ENCODE measurements at places on chromosomes 2 and 18.

DNA sequence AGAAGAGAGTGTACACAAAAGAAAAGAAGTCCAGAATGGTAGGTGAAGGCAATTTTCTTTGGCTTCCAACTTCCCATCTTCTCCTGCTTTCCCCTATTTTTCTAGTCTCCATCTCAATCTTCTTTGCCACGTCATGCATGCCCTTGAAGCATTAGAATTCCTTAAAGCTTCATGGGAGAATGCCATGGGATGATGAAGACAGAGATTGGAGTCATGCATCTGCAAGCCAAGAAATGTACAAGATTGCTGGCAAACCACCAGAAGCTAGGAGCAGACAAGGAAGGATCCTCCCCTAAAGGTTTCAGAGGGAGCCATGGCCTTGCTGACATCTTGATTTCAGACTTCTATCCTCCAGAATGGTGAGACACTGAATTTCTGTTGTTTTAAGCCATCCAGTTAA lies 305.9 kb downstream of the HRH4 start:
- no peak for DNase-seq

DNA sequence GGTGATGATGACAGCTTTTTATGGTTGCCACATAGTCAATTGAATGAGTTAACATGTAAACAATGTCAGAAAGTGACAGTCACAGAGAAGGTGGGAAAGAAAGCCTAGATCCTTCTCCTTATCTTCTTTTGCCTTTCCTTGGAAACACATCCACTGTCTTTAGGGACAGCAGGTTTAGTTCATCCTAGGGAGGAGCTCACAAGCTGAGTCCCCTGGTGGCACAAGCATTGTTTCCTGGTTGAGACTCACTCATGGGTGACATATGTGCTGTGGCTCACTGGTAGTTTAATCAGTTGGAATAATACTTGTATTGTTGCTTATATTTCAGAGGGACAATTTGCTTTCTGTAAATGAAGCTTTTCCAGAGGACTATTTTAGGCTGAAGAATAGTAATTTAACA lies 598.5 kb downstream of the CNTNAP5 start:
- DNase-seq: no peak

GRCh38 chr2:150465703-150466569 lies 21.5 kb downstream of the RND3 start:
- no peak for DNase-seq

- no peak for DNase-seq
These were observed 34.8 kb upstream of the KLHL29 start for GRCh38 chr2:23350041-23350791.

DNA sequence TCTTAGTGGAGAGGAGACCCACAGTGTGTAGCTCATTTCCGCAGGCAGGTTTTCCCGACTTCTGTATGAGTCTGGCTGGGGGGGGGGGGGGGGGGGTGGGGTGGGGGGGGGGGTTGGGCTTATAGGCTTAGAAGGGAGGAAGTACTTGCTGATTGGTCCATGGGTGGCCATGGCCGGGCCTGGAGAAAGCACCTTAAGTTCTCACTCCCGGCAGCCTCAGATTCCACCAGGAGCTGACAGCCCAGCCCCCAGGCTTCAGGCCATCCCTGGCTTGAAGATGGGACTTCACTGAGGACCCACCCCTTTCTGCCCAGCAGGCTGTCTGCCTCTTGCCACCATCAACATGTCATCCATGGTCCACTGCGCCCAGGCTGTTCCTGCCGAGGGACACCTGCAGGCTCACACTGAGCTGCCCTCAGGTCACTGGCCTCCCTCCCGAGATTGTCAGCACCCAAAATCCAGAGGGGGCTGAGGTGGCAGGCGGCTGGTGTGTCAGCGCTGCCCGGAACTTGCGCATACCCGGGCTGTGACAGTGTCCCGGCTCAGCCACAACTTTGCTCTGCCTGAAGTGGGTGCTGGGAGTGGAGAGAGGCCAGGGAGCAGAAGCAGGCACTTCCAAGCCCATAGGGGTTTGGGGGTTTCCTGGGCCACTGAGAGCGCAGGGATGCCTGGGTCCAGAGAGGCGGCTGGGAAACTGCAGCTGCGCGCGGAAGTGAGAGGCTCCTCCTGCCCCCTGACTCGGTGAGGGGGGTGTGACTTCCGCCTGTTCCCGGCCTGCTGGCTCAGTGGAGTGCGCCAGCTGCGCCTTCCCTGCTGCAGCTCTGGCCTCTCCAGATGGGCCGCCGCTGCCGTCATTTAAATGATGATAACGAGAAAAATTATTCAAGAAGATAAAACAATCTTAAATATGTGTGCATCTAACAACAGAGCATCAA lies 256.1 kb downstream of the RPRM start:
- DNase-seq: no peak

DNA sequence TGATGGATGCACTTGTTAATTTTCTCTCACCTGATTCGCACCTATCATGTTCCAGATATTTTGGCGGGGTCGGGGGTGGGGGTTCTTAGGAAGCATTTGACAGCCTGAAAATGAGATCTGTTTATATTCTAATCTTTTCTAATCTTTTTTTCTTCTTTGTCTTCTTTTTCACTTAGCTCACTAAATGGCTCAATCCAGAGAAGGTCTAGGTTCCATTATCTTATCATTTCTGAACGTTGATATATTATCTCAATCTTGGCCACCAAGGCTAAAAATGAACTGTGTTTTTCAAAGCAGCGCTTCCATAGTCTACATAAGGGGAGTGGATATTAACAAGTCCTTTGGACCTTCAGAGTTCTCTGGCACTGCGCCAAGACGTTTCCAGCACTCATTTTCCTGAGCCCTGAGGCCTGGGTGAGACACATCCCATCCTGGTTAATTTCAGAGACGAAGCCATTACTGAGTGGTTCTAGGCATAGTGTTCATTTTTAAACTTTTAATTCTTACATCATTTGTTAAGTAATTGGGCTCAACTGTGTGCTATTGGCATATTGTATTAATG lies 229.0 kb downstream of the SOX11 start:
- DNase-seq: no peak

GRCh38 chr18:23324056-23324811 lies 128.9 kb upstream of the RIOK3 start:
- DNase-seq: no peak

DNA sequence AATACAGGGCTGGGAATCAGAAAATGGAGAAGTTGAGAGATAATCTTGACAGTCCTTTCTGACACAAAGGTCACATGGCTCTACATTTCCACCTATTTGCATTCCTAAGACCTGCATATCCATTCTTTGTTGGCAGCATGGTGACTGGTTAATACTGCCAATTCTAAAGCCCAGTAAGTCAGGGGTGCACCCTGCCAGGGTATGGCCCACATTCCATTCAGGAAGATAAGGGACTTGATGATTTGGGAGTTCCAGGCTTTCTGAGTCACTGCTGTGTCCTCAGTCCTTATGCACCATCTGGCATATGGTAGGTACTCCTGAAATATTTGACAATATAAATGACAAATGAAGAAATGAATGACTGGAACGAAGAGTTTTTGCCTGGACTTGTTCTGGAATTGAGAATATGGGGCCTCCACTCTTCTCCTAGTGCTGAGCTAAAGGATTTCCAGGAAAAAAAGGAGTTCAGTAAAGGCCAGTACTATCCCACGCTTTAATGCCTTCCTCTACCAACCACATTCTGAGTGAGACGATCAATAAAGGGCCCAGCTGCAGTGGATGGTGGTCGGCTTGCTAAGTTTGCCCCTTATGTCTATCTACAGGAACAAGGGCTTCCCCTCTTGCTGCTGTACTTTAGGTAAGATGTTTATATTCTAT lies 31.7 kb upstream of the EIF2AK3 start:
- no peak for DNase-seq

- peak; percentile 22 for DNase-seq
These were observed 6.4 kb downstream of the SALL3 start for GRCh38 chr18:78986018-78986481.

DNA sequence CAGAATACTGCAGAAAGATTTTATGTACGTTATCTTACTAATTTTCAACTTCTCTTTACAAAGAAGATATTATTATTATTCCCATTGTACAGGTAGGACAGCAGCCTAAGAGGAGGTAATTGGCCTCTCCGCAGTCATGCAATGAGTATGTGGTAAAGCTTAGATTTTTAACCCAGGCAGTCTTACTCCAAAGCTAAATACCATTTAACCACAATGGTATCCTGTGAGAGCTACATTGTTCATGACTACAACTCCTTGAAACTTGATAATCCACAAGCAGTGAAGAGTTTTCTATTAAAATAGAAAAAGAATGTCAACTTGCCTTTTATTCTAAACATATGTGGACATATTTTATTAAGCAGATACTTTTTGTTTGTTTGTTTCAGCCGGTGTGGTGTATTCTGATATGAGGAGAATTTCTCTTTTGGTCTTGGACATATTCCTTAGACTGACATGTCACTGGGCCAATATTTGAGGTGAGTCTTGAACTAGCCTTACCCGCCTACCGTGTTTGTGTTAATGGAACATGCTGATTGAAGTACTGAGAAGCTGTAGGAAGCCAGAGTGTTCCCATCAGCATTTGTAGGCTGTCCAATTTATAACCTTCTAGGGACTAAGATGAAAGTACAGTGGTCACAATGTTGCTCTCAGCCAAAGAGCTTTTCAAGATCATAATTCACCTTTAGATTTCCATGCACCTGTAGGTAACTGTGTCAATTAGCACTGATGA lies 293.9 kb upstream of the DCC start:
- no peak for DNase-seq

GRCh38 chr18:23922939-23923338 lies 91.6 kb upstream of the TTC39C start:
- no peak for DNase-seq

DNA sequence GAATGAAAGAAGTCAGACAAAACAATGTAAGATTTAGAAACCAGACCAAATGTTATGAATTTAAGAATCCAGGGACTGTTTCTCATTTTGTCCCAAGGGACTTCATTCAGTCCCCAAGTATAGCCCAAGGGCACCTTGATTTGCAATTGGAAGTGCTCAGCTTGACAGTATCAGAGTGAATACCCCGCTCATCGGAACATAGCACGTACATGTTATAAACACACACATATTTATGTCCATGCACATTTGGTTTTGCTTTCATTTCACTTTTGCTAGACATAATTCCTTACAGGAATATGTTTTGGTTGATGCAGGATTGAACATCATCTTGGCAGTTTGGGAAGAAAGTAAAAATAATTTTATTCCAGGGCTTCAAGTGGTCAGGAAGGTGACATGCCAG lies 100.2 kb downstream of the PID1 start:
- DNase-seq: no peak

- DNase-seq: peak; percentile 26
These were observed 9.1 kb upstream of the DAW1 start for GRCh38 chr2:227862227-227862740.

DNA sequence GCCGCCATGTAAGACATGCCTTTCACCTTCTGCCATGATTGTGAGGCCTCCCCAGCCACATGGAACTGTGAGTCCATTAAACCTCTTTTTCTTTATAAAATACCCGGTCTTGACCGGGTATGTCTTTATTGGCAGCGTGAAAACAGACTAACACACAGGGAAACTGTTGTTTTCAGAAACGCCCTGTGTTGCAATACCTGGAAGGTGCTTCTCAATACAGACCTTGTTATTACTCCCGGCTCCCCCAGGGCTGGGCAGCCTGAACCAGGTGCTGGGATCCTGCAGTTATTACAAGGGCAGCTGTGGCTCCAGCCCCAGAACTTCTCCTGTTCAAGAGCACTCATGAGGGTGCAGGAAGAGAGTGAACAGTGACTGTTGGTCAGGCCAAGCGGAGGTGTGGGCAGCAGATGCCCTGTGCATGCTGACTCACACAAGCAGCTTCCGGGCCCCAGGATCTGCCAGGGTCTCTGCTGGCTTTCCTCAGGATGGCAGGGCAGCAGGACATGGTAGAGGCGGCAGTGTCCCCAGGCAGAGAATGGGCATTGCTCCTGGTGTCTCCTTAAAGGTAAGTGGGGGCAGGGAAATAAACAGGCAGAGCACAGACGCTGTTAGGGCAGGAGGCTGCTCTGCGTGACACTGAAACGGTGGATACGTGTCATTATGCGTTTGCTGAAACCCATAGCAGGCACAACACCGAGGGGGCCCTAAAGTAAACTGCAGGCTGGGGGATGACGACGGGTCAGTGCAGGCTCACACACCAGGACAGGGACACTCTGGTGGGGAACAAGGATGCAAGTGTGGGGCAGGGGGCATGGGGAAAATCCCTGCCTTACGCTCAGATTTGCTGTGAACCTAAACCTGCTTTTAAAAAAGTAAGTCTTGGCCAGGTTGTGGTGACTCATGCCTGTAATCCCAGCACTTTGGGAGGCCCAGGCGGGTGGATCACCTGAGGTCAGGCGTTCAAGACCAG lies 89.1 kb downstream of the NDUFA10 start:
- no peak for DNase-seq

- no peak for DNase-seq
These were observed 74.1 kb downstream of the VRK2 start for GRCh38 chr2:58120626-58121229.

DNA sequence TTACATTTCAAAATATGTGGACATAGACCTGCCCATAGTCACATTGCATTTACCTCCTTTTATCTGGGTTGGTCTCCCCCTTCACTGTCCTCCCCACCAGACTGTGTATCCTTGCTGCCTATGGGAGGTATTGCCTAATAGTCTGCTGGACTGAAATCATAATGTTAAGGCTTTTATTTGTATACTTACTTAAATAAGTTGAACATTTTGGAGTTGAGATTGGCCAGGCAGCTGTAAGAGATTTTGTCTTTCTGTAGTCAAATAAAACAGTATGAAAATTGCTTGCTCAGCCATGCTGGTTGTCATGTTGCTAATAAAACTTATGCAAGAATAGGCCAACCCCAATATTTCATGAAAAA lies 280.9 kb downstream of the PTPRM start:
- DNase-seq: no peak

GRCh38 chr2:158750458-158751125 lies 44.5 kb upstream of the DAPL1 start:
- no peak for DNase-seq

- DNase-seq: no peak
These were observed 66.0 kb downstream of the TTC32 start for GRCh38 chr2:19835781-19836281.

DNA sequence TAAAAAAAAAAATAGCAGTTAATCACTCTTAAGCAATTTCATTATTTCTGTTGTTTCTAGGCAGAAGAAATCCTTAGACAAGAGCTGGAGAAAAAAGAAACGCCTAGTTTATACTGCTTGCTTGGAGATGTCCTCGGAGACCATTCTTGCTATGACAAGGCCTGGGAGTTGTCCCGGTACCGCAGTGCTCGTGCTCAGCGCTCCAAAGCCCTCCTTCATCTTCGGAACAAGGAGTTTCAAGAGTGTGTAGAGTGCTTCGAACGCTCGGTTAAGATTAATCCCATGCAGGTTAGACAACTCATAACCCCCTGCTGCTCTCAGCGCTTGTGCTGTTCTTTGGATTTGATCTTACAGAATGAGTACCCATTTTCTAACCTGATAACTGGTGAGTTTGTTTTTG lies 130.4 kb downstream of the TTC27 start:
- no peak for DNase-seq

- DNase-seq: no peak
These were observed 29.1 kb downstream of the ACVR2A start for GRCh38 chr2:147873859-147874483.
